ENCODE measurements at places on chromosomes 16 and 17.
A peak's percentile ranks its signal among the peaks of the same experiment; 100 is the strongest.

DNA sequence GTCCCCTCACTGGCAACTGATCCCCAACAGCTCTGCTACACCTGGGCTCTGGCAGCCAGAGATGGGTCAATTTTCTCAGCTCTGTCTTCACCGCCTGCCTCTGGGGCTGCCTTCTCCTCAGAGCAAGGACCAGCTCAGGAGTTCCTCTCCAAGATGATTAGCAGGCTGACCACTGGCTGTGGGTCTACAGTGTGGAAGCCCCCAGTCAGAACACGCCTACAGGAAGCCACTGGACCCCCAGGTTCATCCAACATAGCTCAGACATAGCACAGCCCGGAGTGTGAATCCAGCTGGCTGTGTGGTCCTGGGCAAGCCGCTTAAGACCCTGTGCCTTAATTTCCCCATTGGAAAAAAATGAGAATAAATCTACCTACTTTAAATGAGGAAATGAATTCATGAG, 4.9 kb downstream of the DOK4 start:
- DNase-seq: no peak

DNA sequence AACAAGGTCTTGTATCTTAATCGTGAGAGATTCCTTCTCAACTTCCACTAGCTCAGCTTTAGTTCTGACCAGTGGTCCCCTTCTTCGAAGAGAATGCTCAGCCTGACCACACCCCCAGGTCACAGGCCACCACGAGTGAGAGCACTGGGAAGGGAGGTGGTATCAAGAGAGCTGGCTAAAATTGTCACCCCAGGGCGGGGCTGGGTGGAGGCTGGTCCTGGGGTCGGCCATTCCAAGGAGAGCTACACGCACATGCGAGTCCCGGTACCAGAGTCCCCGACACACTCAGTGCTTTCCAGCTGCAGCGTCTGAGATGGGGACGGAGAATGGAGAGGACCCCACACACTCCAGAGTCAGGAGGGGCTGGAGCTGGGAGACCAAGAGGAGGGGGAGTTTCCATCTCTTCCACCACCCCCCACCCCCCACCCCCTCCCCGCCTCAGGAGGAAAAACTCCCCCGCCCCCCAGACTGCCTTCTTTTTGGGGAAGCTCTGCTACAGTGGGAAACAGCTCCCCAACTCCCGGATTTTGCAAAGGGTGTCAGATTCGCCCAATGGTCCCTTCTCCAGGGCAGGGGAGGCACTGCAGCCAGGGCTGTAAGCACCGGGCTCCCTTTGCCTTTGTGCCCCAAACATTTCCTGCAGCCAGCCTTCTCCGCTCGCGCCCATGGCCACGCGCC, 1.6 kb downstream of the C1QL1 start:
- no peak for DNase-seq

GRCh38 chr17:60652454-60653247, 25.0 kb upstream of the BCAS3 start:
- DNase-seq: no peak

DNA sequence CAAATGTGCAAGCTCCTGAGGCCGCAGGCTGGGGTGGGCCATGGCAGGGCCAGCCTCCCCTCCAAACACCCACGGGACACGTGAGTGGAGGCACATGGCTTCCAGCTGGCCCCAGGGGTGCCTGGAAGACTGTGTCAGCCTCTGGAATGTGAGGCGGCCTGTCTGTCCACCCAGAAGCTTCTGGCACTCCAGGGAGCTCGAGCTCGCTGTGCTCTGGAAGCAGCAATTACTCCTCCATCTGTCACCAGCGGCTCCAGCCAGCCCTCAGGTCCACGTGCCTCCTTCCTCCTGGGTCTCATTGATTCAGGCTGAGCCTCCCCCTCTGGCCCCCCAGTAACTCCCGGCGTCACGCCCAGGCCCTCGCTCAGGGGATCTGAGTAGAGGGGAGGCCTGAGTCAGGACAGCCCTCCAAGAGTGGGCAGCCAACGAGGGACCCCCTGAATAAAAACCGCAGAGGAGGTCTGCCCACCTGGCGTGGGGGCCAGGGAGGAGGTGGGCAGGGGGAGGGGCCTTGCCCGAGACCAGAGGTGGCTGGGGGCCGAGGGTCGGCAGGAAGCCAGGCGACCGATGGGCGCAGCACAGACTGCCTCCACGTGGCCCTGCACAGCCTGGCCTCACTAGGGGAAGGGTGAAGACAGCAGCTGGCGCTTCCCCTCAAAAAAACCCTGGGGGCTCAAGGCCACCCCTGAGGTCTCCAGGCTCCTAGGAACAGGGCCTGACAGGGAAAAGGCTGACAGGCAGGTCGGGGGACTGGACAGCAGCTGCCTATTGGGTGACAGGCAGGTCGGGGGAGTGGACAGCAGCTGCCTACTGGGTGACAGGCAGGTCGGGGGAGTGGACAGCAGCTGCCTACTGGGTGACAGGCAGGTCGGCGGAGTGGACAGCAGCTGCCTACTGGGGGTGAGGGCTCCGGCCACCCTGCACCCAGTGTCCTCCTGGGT, 11.9 kb downstream of the PIEZO1 start:
- DNase-seq: no peak

DNA sequence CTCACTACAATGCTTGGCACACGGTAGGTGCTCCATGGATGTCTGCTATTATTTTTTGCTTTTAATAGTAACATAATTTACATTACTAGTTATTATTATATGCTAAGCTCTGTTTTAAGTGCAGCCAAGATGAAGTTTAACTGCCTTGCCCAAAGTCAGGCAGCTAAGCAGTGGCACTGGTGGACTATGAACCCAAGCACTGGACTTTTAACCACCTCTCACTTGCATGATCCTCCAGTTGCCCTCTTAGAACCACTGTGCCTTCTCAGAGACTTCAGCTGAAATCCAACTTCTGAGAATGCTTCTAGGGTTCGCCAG, 1.5 kb upstream of the ZNF207 start:
- DNase-seq: no peak

- DNase-seq: no peak
Measured at GRCh38 chr17:38867968-38868816, 1.7 kb upstream of the LASP1 start.

- no peak for DNase-seq
Measured at GRCh38 chr16:51565184-51565583, 414.1 kb upstream of the SALL1 start.

- no peak for DNase-seq
Measured at GRCh38 chr16:3046641-3047386, 453 bp downstream of the MMP25 start.

DNA sequence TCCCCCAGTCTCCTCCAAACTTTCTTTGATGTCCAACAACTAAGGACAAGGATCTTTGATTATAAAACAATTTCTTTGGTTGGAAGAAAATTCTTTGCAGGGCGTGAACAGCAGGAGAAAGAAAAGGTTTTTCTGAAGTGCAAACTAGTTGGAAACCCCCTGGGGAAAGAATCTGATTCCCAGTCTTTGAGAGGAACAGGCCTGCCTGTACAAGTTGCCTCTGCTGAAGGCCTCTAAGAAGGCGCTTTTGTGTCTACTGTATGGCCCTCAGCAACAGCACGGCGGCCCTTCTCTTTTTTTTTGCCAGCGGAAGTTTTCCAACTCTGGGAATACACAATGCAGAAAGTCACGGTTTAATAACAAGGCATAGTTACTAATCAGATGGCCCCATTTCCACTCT, 14.0 kb downstream of the RNF43 start:
- no peak for DNase-seq

DNA sequence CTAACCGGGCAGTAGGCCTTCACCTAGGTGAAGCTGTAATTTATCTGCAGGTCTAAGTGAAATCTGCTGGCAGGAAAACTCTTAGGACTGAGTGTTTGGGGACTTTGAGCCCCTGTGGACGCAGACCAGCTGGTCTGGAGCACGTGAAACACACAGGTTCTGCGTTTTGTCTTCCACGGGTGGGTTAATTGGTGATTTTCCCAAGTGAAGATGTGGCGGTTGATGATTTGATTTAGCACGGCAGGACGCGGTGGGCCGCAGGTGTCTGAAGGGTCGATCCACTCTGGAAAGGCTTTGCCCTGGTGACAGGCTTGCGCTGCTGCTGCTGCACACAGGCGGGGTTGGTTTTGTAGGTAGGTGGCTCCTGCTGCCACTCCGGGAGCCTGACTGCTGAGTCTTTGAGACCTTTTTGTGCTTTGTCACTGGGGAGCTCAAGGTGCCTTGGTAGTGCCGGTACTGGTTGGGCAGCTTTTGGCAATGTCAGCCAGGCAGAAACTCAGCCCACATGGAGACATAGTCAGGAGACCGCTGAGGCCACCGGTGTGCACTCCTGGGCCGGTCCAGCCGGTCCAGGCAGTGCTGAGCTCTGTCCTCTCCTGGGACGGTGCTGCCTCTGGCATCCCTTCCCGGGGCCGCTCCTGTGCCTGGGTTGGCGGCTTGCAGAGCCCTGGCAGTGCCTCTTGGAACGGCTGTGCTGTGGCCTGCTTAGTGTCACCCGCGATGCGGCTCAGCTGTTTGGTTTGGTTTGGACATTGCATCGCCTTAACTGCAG, 2.3 kb downstream of the BAIAP2 start:
- no peak for DNase-seq

DNA sequence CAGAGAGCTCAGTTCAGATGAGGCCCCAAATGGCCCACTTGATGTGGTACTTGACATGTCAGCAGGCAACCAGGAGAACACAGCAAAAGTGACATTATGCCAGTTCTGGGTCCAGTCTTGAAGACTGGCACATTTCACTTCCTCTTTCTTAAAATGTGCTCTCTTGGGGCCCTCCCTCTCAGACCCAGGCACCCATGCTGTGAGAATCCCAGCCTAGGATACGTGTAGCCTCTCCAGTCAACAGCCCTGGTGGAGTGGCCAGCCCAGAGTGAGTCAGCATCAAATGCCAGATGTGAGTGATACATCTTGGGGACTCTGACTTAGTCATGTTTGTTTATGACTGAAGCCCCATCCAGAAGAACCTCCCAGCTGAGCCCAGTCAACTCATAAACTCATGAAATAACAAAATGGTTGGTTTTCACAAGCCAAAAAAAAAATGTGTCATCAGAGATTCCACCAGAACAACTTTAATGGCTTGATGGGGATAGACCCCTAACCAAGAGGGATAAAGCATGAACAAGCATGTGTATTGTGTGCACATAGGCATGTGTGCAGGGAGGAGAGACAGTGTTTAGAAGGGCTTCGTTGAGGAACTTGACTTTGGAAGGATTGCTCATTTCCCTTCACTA, 82.5 kb upstream of the TNRC6C start:
- DNase-seq: no peak

DNA sequence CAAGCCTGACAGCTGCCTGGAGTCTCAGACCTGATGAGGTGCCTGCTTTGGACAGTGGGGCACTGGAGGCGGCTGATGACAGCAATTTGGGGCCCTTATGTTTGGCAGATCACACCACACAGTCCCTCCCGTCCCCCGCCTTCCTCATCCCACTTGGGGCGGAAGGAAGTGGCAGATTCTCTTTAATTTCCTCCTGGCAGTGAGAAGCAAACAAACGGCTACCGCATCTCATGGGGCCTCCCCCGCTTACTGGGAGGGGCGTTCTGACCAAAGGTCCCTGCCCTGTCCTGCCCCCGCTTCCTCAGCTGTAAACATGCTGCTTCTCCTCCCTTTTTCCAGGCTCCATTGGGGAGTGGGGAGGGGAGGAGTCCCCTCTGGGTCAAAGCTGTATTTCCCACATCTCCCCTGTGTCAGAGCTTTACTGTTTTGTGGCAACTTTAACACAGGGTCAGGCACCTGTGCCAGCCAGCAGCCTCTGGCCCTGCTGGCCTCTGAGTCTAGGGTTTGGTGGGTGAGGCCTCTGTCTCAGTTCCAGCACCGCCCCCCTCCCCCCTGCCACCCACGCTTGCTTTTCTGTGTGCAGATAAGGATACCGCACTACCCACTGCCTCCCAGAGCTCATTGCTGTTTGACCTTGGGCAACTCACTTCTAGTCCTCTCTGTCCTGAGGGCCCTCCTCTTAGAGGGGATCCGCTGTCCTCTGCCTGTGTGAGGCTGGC, 5.4 kb upstream of the NFATC3 start:
- peak; percentile 72 for DNase-seq

GRCh38 chr16:57801098-57801808, 1.0 kb downstream of the KIFC3 start:
- DNase-seq: no peak

DNA sequence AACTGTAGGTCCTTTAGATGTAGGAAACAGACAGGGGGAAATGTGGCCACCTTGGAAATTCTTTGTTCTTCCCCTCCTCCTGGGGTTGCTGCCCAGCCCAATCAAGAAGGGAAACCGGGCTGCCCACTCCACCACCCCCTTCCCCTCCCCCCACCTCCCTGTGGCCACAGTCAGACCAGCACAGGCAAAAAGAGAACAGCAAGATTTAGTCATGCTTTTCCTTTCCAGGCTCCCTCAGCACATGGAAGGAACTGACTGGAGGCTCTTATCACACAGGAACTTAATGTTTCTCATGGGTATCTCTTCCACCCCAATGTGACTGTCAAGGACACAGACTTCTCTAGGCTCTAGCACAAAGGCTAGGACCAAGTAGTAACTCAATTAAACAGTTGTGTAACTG, 3.0 kb upstream of the CCL1 start:
- no peak for DNase-seq

DNA sequence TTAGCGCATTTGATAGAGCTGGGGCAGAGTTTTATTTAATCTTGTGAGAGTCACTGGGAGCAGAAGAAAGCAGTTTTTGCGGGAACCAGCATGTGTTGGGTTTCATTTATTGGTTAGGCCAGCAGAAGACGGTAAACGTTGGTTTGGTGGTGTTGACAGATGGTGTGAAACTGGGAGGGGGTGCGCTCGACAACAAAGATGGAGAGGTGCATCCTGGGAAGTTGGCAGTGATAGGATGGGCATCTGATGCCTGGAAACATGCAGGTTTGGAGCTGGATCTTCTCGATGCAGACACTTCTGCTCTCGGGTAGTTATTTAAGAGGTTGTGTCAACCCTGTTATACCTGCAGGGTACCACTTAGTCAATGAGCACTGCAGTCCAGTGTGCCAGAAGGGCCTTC, 24.9 kb upstream of the CLEC18A start:
- DNase-seq: no peak

GRCh38 chr17:31807846-31808245, 51.2 kb downstream of the COPRS start:
- no peak for DNase-seq

DNA sequence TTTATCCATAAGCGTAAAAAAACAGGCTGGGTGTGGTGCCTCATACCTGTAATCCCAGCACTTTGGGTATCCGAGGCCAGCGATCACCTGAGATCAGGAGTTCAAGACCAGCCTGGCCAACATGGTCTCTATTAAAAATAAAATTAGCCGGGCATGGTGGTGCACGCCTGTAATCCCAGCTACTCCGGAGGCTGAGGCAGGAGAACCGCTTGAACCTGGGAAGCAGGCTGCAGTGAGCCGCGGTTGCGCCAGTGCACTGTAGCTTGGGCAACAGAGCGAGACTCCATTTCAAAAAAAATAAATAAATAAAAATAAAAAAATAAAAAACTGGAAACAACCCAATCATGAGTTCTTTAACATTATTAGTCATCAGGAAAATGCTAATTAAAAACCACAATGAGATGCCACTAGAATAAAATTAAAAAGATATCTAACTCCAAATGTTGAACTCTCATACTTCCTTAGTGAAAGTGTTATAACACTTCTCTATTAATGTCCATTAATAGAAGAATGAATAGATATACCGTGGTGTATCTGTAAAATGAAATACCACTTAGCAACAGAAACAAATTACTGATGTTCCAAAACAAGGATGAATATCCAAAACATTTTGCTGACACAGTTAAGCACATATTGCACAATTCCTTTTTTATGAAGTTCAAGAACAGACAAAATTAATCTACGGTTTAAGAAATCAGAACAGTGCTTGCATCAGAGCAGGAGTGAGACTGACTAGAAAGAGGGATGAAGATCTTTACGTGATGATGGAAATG, 13.1 kb downstream of the MPHOSPH6 start:
- DNase-seq: no peak

- DNase-seq: no peak
Measured at GRCh38 chr16:71626018-71626857, at the start of gene MARVELD3. MARVELD3 (plus strand) TSS chr16:71626184; CDS start chr16:71626230, 46 bp downstream.

- DNase-seq: peak; percentile 6
Measured at GRCh38 chr16:27972500-27972899, 91.0 kb downstream of the GSG1L start.

Measured in stimulated activated CD8-positive, alpha-beta memory T cell treated with anti-CD3 and anti-CD28 coated beads, Interleukin-4, amount 100 ng/mL, for 24 hours (primary cell).